Glutamatergic neuron (in vitro differentiated cells): ENCODE measurements at places on chromosomes 5 and 9.

GRCh38 chr9:28909526-28909925, 1336.2 kb upstream of the C9orf72 start:
- no peak for DNase-seq

- no peak for DNase-seq
Observed at GRCh38 chr9:95499847-95500246, 16.9 kb downstream of the PTCH1 start.

- DNase-seq, result no peak
Observed at GRCh38 chr9:90331826-90332575, 310.6 kb downstream of the DIRAS2 start.

GRCh38 chr9:88746029-88746742, 211.2 kb downstream of the NXNL2 start:
- DNase-seq, result no peak

DNA sequence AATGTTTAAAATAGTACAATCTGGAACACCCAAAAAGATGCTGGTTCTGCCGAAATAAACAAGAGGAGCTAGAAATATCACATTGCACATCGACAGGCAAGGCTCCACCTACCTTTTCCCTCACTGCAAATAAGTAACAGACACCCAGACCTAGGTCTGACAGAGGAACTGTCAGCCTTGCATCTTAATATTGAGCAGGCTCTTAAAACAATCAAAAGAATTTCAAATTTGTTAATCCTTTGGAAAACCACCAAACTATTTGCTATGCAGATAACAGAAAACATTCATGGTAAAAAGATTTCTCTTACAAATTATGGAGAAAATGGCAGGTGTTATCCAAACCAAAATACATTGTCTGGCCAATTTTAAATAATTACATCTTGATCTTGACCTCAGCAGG, 71.3 kb downstream of the FRMD3 start:
- DNase-seq, result no peak

GRCh38 chr9:108054131-108054630, 564.6 kb upstream of the KLF4 start:
- DNase-seq, result no peak

GRCh38 chr5:122996091-122996490, 40.4 kb downstream of the PPIC start:
- no peak for DNase-seq
